Foreskin fibroblast (primary cell): ENCODE measurements at places on chromosomes 6 and 20.
A peak's percentile ranks its signal among the peaks of the same experiment; 100 is the strongest.

DNA sequence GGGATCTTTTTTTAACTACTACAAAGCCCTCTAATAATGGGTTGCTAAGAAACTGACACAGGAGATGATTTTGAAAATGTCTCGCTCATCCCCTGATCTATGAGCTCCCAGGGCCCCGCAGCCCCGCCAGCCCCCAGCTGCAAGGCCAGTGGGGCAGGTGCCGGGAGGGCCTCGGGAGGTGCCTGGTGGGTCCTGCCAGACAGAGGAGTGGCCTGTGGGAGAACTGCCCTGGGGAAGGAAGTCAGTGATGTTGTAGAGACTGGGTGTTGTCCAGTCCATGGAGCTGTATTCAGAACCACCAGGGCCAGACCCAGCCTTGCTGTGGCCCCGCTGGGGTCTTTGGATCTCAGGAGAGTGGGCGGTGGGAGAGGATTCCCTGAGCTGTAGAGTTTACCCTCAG, 258.7 kb downstream of the TAF4 start:
- no peak for DNase-seq

DNA sequence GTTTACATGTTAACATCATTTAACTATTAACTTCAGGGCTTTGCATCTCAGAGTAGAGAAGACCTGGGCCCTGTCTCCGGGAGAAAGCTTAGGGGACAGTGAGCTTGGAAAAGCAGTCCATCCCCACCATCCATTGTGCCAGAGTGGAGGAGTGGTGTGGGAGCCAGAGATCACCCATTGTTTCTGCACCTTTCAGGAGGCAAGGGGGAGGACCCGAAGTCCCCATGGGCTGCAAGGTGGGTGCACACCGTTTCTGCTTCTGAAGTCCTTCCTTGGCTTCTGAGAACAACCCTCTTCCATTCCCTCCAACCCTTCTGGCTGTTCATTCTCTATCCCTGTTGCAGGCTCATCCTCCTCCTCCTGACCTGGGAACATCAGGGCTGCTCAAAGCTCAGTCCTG, 4.0 kb upstream of the PPP1R3G start:
- DNase-seq, result no peak

DNA sequence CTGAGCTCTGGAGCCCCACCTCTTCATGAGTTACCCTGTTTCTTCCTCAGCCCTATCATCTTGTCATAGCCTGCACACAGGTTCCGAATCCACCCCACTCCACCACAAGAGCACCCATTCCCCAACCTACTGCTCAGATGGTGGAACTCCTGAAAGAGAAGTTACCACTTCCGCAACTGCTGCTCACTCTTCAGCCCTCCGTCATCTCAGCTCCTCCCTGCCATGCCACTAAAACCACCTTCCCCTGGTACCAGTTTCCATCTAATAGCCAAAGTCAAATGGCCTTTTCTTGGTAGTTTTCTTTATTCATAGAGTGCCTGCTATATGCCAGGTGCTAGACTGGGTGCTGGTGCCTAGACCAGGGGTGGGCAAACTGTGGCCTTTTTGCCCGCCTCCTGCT, 3.9 kb downstream of the RAB22A start:
- DNase-seq, result no peak

GRCh38 chr6:26284537-26285142, 80.4 kb upstream of the BTN3A2 start:
- DNase-seq, result peak; percentile 77

DNA sequence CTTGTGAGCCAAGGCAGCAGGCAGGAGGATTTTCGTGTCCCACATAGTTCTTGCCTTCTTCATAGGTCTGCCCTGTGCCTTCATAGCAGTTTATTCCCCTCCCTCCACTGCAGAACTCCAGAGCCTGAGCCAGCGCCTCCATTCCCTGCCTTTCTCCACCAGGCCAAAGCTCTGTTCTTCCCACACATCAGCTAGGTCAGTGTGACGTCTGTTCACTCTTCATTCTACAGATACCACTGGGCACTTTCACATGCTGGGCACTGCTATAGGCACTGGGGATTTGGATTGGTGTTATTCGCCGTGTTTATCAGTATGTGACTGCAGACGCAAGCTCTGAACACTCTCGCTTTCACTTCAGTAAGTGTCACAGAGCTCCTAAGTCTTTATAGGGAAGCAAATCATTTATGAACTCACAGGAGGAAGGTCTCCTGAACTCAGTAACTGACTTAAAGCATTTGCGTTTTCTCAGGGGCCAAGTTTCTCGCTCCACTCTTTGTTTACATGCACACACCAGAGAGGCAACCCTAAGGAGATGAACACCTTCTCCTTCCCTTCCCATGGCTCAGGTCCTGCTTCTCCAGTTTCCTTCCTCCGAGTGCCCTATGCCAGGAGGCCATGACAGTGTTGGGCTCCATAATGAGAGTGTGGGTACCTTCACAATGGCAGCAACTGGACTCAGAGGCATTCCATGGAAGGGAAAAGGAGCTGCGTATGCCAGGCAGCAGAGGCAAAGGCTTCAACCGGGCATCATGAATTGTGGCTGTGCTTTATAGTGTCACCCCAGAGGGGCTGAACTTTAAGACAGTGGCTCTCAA, 6.3 kb upstream of the APMAP start:
- peak; percentile 39 for DNase-seq

GRCh38 chr20:17443131-17443858, 87.9 kb downstream of the BFSP1 start:
- DNase-seq, result no peak

- no peak for DNase-seq
Measured at GRCh38 chr6:7100753-7101081, 7.0 kb upstream of the RREB1 start.

DNA sequence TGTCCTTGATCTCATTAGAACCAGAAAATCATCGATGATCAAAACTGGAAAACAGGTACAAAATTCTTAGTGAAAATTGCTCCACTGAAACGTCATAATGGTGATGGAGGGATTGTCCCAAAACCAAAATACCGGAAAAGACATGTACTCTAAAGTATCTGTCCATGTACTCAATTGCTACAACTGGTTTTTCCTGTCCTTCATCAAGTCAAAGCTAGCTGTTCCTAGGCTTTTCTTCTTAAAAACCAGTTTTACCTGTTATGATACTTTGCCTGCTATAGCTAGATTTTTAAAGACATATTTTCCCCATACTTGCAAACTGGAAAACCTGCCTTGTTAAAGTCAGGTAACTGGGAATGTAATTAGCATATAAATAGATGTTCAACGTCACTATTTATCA, 50.5 kb upstream of the LRRC1 start:
- DNase-seq, result no peak

DNA sequence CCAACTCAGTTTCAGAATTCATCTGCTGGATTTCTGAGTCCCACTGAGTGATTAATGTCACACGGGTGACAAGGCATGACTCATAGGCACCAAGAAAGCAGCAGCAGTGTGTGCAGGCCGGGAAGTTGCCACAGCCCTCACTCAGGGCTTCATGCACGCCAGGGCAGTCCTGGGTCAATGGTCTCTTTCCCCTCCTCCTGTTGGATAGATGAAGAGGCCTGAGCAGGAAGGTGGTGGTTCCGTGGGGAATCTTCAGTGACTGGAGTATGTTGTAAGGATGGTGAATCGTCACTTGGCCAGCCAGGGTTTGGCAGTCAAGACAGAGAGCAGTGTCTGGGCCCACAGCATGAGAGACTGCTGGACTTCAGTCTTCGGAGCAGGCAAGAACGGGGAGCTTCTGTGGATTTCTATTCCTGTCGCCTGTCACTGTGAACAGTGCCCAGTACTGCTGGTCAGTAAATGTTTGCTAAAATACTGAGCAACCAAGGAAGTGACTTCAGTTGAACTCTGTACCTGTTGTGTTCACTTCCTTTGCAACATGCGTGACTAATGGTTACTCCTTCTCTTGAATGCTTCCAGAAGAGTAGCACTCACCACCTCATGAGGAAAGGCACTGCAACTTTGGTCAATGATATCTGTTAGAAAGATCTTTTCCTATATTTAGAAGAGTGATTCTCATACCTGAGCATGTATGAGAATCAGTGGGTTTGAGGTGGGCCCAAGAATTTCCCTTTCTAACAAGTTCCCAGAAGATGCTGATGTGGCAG, 62.0 kb upstream of the CD93 start:
- DNase-seq, result peak; percentile 90

DNA sequence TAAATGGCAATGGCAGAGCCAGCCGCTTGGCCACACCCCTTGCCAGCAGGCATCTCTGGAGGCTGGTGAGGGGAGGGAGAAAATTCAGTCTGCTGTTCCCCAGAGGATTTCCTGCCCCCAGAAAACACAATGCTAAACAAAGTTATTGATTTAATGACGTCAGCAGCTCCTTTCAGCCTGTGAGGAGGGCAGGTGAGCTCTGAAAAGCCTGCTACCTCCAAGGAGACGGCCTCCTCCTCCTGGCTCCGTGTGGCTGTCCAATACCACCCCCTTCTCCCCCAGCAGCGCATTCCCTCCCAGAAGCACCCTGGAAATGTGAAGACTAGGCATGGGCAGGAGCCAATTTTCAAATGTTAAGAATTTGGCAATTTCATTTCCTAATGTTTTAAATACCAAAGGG, 393.1 kb downstream of the ZFAND3 start:
- no peak for DNase-seq

DNA sequence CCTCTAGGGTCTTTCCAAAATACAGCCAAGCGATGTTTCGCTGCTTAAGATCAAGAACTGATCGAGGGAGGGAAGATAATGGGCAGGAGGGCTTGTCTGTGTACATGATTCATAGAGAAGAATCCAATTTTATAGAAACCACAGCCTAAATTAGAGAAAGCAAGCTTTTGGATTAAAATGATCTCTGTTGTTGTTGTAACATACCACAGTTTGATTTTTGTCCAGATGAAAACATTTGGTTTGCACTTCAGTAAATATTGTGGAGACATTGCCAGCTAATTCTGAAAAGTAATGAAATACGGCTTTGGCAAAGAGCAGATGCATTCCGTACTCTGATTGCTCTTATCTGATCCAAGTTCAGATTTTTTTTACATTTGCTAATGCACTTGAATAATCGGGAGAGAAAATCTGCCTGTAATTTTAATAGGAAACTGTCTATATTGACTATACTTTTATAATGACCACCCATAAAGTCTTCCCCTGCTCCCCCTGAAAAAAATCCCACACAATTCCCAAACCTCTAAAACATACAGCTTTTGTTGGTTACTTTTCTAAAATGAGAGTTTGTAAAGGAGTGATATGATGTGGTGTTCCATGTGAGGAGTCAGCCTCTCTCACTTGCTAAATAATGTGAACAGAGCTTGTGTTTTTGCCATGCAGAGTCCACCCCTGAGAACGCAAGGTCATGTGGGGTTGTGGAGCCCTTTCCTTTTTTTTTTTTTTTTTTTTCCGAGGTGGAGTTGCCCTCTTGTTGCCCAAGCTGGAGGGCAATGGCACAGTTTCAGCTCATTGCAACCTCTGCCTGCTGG, 199.9 kb downstream of the DTNBP1 start:
- DNase-seq, result peak; percentile 66

GRCh38 chr6:111530667-111531066, 47.6 kb upstream of the REV3L start:
- no peak for DNase-seq

- peak; percentile 7 for DNase-seq
Measured at GRCh38 chr20:20594171-20594530, 118.3 kb downstream of the RALGAPA2 start.

- peak; percentile 32 for DNase-seq
Measured at GRCh38 chr6:89221971-89222711, 5.0 kb upstream of the GABRR1 start.

GRCh38 chr6:117195728-117196127, 69.6 kb upstream of the VGLL2 start:
- no peak for DNase-seq

DNA sequence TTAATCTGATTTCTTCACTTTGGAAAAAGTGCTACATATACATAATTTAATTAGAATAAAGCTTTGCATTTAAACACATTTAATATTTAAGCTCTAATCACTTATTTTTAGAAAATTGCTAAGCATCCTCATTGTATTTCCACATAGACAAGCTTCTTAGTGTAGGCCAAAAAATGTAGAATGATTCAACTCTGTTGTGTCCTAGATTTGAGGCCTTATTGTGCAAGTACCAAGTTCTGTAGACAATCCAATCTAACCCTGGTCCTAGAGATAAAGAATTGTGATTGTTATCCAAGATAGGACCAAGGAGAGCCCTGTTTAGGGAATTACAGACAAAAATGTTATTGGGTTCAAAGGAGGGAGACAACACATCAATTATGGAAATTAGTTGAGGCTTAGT, 27.6 kb downstream of the MRAP2 start:
- DNase-seq, result no peak
